B cell (primary cell): ENCODE measurements at places on chromosomes 3 and 15. TPM values are rescaled to one million over a fixed set of nuclear protein-coding genes. Genes with fewer than 3 reads are reported as not detected.

The DIS3L gene
- 13.2 and 17.3 TPM in 2 replicates for polyA plus RNA-seq

The HHATL gene
- not detected in 2 replicates for polyA plus RNA-seq

GRCh38 chr3:117455782-117456181 lies 746.2 kb downstream of the TUSC7 start:
- no peaks in the 10 kb centered on the region for H3K4me1 ChIP-seq
- DNase-seq = no peak
- no peak overlapping the region for H3K4me3 ChIP-seq

The PDE8A gene
- 17.4 and 24.8 TPM in 2 replicates for polyA plus RNA-seq

- H3K4me3 ChIP-seq = no peak overlapping the region
- H3K27ac ChIP-seq = no peak overlapping the region
- no peaks in the 10 kb centered on the region for H3K36me3 ChIP-seq
- no peaks in the 10 kb centered on the region for H3K27me3 ChIP-seq
Measured at GRCh38 chr15:86183596-86184491, 104.2 kb downstream of the AGBL1 start.

- H3K27me3 ChIP-seq = no peaks in the 10 kb centered on the region
- H3K27ac ChIP-seq = no peak overlapping the region
- no peaks in the 10 kb centered on the region for H3K36me3 ChIP-seq
- H3K4me3 ChIP-seq = no peak overlapping the region
- DNase-seq = no peak
Measured at GRCh38 chr3:46093327-46093942, 66.2 kb upstream of the XCR1 start.

DNA sequence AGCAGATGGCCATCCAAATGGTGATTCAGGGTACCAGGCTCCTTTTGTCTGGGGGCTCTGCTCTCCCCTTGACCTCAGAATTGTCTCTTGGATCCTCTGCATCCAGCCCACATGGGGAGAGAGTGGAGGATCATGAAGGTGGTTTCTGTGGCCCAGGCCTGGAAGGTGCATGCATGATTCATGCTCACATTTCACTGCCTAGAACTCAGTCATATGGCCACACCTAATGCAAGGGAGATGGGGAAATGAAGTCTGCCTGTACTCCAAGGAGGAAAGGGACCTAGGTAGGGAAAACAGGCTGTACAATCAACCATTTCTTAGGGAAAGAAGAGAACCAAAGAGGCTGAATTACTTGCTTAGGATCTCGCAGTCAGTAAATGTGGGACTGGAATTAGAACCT lies 15.1 kb downstream of the HRG start:
- H3K4me3 ChIP-seq = no peak overlapping the region
- no peaks in the 10 kb centered on the region for H3K36me3 ChIP-seq
- DNase-seq = no peak
